Anterior cingulate cortex (tissue), 58 donors: ENCODE measurements at places on chromosomes 12 and 14.

DNA sequence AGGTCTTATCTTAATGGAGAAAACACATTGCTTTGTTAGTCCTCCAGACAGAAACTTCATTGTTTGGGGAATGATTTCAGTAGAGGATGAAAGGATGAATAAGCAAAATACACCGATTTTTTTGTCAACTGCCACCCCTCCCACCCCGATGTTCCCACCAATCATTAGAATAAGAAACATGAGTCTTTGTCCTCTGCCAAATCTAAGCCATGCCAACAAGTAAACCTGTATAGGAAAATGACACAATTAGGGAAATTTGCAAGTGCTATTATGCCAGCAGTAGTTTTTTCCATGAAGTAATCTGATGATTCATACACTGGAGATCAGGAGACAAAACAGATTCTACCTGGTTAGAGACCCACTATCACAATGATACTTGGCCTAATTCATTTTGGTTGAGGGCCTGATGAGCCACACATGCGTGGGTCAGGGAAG lies 35.9 kb downstream of the FLRT2 start:
- DNase-seq = no peak

DNA sequence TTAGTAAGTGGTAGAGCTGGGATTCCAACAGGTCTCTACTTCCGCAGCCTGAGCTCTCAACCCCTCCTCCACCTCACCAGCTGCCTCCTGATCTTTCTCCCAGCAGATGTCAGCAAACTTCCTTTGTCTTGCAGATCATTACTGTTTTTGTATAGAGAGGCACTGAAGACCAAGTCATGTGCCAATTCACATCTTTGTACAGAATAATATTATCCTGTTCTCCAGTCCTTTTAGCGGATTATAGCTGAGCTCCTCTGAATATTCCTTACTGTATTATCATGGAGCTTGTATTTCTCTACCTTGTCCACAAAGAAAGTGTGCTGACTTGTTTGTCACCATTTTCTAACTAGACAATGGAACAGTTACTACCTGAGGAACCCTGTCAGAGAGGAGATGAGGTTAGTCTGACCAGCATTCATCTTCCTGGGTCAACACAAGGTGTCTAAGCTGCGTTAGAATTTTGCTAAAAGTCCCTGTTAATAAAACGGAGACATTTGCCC lies 142.3 kb upstream of the ARHGAP5 start:
- DNase-seq = no peak

DNA sequence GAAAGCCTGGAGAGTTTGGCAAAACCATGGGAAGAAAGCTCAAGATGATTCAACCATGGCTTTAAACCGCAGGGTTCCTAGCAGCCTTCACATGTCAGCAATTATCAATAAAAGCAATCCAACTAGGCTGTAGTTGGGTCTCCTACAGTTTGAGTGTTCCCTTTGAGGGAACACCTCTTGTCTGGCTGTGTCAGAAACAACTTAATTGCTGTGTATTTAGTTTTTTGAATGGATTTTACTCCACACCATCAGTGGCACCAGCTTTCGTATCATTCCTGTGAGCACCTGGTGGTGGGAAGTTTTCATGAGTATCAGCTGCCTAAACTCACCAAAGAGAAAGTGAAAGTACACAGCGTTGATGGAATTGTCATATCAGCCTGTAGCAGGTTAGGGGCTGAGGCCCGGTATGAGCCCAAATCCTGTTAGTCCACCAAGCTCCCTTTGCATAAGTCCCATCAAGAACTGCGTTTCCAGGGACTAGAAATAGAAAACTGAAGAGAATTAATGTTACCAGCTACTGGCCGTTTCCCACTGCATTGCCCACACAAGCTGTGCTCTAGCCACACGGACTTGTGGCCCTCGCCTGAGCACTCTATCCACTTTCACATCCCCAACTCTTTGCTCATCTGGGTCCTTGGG lies 10.9 kb upstream of the IL26 start:
- no peak for DNase-seq

DNA sequence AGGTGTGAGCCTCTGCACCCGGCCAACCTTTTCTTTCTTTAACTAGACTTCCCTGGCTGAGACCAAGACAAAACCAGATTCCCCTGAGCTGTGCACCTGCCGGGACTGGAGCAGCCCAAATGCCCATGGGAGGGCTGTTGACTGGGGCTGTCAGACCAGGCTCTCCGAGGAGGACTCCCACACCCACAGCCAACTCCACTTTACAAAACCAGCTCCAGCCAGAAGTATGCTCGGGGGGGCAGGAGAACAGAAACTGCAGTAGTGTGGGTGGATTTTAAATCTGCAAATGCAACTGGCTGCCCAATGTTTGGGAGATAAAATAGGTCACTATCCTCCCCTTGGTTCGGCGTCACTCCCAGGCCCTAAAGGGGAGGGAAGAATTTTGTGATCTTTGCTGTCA lies 78.5 kb downstream of the VCPKMT start:
- no peak for DNase-seq

DNA sequence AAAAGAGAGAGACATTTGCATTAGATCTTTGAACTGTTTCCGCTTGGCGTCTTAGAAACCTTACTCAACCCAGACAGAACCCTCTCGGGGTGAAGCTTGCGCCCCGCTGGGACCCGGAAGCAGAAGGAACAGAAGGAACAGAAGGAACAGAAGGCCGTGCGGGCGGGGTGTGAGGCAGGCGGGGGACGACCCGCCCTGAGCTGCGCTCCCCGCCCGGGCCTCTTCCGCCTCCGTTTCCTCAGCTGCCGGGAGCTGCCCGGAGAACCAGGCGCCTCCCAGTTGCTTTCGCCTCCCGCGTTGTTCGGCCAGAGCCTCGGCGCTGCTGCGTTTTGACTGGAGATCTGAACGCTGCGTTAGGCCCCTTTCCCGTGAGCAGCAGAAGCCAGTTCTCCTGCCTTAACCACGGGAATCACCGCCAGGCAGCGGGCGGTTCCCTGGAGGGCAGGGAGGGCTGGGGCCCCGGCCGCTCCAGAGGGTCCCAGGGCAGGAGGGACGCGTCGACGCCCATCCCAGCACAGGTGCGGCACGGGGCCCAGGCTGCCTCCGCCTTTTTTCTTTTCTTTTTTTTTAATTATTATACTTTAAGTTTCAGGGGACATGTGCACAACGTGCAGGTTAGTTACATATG lies 19.3 kb upstream of the MMP17 start:
- no peak for DNase-seq

DNA sequence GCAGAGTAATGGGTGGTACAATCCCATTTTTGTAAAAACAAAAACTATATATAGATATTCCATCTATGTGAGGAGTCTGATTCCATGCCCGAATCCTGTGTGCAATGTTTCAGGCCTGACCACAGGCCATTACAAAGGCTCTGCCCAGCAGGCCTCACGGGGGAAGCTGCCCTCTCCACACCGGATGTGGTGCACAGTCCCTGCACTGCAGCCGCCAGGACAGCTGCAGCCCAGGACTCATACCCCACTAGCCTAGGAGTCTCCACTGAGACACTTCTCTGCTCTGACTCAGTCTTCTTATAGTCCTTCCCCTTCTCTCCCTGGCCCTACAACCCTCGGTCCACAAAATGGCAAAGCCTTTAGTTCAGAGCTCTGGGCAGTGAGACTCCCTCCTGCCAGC lies 190.4 kb downstream of the PPM1H start:
- no peak for DNase-seq

DNA sequence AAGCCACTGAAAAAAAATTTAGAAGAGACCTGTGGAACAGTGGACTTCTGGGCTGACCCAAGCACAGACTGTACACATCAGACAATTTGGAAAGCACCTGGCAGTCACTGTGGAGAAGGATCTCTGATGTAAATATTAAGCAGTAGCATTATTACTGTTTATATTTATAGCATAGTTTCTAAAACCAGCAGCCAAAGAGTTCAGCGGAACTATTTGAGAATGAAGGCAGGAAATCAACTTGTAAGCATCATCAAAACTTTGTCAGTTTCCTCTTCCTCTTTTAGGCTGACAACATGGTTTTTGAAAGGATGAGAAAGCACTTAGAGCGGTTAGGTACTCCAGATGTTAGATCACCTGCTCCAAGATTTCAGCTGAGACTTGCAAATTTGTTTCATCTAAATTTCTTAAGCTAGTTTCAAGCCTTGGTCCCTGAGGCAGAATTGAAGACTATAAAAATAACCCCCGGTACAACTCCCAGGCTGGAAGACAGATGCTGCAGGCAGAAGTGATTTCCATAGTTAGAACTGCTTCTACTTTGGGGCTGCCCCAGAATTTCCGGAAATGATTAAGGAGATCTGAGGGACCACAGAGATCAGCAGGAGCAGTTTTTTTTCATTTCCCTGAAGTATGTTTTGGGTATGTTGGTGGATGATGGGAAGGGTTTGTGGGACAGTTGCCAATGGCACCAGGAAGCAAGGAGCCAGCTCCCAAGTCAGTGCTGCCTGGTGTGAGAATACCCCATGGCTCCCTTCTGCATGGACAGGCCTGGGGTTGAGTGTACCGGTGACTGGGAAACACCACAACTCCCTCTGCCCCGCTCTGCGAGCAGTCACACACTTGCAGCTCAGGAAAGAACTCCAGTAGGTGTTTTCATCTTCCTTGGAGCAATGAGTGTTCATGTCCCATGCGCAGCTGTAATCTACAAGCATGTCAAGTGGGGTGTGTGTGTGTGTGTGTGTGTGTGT lies 354.5 kb downstream of the NUAK1 start:
- DNase-seq = no peak

DNA sequence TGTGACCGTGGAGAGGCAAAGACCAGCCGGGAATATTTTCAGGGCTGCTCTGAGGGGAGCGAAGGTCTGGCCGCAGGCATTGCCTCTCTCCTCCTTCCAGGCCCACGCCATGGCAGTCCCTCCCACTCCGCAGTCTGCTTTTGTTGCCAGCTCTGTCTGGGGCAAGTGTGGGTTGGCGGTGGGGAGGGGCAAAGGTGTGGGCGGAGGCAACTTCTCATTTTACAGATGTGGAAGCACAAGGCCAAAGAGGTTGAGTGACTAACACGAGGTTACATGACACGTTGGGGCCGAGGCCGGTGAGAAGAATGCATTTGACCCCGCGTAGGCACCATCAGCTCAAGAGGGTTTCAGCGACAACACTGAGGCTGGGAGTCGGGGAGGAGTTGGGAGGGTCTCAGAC lies 6.1 kb upstream of the FAIM2 start:
- DNase-seq = no peak

DNA sequence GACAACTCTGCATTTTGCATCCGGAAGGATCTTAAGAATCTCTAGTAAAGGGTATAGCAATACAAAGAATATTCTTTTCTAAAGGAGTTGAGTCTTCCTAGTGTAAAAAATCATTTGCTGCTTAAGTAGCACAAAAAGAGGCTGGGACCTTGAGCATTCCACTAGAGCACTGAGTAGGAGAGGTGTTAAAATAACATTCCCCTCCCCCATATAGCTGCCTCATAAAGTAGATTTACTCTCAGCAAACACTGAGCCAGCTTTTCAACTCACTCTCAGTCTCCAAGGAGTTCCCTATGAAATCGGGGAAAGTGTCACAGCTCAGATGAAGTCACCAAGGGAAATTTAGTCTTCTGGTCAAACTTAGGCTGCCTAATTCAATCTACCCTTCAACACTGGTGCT lies 592.7 kb downstream of the ETNK1 start:
- DNase-seq = no peak

- DNase-seq = no peak
Observed at GRCh38 chr12:77777274-77777673, 53.4 kb upstream of the NAV3 start.

GRCh38 chr12:101598483-101598882 lies 3.7 kb downstream of the MYBPC1 start:
- no peak for DNase-seq

DNA sequence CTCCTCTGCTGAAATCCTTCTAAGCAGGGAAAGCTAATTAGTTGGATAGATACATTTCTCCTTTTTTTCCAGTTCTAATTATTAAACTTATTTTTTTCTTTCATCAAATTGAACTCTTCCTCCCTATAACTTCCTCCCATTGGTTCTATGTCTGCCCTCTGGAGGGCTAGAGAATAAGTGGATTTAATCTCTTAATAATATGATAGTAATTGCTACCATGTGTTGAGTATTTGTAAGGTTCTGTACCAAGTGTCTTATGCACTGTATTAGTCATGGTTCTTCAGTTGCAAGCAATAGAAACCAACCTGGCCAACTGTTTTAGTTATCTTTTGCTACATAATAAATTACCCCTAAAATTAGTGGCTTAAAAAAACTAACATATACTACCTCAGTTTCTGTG lies 190.5 kb upstream of the PLXNC1 start:
- DNase-seq = no peak

DNA sequence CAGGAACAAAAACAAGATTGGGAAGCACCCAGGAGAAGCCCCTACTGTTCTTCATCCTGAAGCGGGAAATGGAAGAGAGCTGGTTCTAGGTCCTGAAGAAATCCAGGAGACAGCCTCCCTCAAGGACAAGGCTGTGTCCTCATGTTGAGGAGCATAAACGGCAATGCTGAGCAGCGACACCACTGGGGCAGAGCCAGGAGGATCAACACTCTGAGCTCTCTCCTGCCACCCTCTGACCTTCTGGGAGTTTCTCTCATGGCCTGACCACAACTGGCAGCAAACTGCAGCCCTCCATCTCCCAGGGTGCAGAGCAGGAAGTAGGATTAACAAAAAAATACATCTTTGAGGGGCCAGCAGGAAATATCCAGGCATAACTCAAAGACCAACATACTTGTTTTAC lies 1292.2 kb upstream of the TMEM132C start:
- no peak for DNase-seq

GRCh38 chr12:89353823-89354611 lies 1.7 kb upstream of the DUSP6 start:
- peak; percentile 48 for DNase-seq

GRCh38 chr14:61080591-61081010 lies 99.6 kb downstream of the SLC38A6 start:
- DNase-seq = no peak

GRCh38 chr12:17588968-17589367 lies 501.0 kb downstream of the RERGL start:
- DNase-seq = no peak

GRCh38 chr12:54358191-54358944 lies 5.9 kb downstream of the GPR84 start:
- peak; percentile 71 for DNase-seq

DNA sequence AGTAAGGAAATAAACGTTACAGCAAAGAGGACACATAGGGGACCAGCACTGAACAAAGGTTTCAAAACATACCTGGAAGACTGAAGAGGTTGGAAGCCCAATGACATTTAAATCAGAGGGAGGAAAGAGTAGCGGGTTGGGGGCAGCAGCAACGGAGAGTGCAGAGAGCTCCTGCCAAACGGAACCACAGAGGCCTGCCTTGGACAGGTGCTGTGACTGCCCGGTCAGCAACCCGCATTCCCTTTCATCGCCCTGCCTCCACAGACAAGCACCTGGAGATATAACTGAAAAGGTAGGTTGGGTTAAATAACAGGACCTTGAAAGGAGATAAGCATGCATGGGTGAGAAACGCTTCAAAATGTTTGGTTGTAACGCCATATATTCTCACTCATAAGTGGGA lies 92.8 kb upstream of the SLC38A4 start:
- no peak for DNase-seq

- DNase-seq = no peak
Observed at GRCh38 chr14:73591690-73592449, at the start of gene ACOT4. TSS of gene ACOT4 (plus strand) at chr14:73591873. CDS start at chr14:73591960, 87 bp downstream.

- no peak for DNase-seq
Observed at GRCh38 chr12:68007466-68007865, 18.2 kb downstream of the IFNG-AS1 start.
